ENCODE measurements at places on chromosomes 6 and 20.

DNA sequence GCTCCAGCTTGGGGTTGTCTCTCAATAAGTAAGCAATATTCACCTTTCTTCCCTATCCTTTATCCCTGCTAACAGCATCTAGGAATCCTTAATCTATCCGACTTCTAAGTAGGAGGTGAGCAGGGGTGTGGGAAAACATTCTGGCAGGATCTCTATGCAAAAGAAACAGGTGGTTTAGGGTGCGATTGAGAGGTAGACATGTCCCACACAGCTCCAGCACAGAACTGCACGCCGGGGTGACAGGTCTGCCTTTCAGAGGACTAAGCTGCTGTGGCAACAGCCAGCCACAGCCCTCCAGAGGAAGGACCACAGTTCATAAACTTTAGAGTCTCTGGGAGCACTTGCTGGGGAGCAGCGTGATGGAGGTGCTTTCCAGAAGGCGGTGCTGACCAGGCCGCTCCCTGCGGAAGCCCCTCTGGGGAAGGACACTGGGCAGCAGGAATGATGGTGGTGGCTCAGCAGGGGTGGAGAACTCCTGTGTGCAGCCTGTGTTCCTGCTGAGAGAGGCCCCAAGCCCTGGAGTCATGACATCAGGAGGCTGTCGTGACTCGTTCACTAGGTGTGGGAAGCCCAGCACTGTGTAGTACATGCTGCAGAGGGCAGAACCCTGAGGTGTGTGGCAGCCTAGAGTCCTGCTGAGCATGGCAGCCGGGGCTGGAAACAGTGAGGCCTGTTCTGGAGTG, 509.6 kb downstream of the PRKN start:
- no peak for DNase-seq

GRCh38 chr20:34083137-34083536, 28.9 kb downstream of the EIF2S2 start:
- DNase-seq, result no peak

- no peak for DNase-seq
Observed at GRCh38 chr6:36028877-36029324, 1.3 kb downstream of the MAPK14 start.

DNA sequence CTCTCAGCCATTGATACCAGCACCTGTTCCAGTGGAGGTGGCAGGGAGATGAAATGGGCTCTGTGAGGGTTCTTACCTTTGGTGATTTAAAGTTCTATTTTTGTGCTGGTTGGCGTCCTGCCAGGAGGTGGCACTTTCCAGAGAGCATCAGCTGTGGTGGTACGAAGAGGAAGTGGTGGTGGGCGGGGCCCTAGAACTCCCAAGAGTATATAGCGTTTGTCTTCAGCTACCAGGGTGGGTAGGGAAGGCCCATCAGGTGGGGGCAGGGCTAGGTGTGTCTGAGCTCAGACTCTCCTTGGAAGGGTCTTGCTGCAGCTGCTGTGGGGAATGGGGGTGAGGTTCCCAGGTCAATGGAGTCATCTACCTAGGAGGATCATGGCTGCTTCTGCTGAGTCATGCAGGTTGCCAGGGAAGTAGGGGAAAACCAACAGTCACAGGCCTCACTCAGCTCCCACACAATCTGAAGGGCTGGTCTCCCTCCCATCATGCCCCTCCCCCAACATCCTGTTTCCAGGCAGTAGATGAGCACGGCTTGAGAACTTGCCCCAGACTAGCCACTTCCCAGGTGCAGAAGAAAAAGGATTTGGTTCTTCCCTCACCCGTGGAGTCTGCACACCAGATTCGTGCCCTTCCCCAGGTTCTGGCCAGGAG, 46.6 kb downstream of the MOXD1 start:
- no peak for DNase-seq

GRCh38 chr6:117613920-117614560, 11.7 kb upstream of the GOPC start:
- no peak for DNase-seq

DNA sequence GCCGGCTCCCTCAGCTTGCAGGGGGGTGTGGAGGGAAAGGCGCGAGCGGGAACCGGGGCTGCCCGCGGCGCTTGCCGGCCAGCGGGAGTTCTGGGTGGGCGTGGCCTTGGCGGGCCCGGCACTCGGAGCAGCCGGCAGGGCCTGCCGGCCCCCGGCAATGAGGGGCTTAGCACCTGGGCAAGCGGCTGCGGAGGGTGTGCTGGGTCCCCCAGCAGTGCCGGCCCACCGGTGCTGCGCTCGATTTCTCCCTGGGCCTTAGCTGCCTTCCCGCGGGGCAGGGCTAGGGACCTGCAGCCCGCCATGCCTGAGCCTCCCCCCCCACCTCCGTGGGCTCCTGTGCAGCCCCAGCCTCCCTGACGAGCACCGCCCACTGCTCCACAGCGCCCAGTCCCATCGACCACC, 514.5 kb upstream of the GJE1 start:
- DNase-seq, result no peak

DNA sequence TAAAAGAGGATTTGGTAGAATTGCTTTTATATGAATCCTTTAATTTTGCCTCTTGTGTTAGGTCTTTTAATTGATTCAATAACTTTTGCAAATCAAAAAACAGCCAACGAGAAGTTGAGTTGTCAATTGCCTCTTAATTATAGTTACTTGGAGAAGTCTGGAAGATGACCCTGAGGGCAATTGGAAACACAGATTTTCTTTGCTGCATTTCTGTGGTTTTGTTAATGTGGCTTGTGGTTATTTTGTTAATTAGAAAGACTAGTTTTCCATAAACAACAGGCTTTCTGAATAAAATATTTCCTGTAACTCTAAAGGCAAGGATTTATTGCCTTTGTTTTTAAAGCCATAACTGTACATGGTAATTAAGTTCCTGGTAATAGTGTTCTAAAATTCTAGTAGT, 513.0 kb downstream of the EPHA7 start:
- DNase-seq, result no peak

DNA sequence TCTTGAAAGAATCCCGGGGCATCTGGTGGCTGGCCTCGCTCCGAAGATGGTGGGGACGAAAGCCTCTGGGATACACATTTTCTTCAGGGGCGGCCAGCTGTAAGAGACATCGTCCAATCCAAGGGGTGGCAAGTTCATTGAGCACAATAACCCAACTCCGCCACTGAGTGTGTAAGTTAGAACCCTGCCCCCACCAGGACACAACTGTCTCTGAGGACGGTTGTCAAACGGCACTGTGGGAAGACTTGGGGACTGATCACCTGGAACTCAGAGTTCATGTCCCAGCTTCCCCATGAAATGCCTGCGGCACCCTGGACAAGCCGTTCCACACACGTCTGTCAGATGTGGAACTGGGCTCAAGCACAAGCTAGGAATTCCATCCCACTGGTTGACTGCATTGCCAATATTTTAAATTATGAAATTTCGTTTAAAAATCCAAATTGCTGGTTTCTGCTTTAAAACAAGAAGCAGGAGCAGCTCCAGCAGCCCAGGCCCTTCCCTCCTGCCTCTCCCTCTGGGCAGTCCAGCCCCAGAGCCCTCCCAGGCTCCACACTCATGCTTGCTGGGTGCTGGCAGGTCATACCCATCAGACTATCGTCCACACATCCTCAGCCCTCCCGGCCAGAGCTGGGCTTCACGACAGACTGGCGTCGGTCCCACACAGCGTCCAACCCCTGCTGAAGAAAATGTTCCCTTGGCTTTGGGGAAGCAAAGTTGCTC, 80.9 kb upstream of the AFDN start:
- no peak for DNase-seq

DNA sequence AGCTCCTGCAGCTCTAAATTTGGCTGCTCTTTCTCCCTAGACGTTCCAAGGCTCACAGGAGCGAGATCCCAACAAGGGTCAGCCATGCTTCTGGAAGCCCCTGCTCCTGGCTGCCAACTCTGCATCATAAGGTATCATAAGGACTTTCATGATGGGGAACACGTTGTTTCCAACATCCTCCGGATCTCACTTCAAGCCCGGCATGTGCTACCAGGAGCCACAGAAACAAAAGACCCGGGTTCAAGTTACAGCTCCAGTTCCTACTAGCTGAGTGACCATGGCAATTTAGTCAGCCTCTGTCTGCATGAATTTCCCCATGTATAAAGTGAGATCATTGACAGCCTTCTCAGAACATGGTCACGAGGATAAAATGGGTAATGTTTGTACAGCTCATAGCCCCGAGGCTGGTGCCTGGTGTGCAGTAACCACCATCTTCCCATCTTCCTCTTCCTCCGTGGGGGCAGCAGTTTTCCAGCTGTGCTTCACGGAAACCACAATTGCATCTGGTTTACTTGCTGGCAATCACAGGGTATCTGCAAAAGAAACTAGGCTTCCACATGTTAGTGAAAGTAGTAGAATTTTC, 209.0 kb upstream of the ECI2 start:
- no peak for DNase-seq

GRCh38 chr20:20102716-20103258, 50.5 kb downstream of the CFAP61 start:
- no peak for DNase-seq

GRCh38 chr6:159919800-159920199, 29.0 kb downstream of the MAS1 start:
- DNase-seq, result no peak

GRCh38 chr20:23649830-23650417, 12.2 kb upstream of the CST3 start:
- DNase-seq, result no peak

GRCh38 chr6:90033746-90034271, 139.5 kb downstream of the GJA10 start:
- no peak for DNase-seq

GRCh38 chr6:140372064-140372463, 997.6 kb upstream of the CITED2 start:
- DNase-seq, result no peak

GRCh38 chr6:134819863-134820800, 129.8 kb downstream of the ALDH8A1 start:
- DNase-seq, result no peak

- no peak for DNase-seq
Observed at GRCh38 chr20:63427724-63428330, 44.6 kb downstream of the KCNQ2 start.

GRCh38 chr20:57620274-57620990, at the start of gene ZBP1:
Gene ZBP1, minus strand, starts transcription at chr20:57620426. Its CDS starts 131 bp downstream, at chr20:57620295.
- no peak for DNase-seq

DNA sequence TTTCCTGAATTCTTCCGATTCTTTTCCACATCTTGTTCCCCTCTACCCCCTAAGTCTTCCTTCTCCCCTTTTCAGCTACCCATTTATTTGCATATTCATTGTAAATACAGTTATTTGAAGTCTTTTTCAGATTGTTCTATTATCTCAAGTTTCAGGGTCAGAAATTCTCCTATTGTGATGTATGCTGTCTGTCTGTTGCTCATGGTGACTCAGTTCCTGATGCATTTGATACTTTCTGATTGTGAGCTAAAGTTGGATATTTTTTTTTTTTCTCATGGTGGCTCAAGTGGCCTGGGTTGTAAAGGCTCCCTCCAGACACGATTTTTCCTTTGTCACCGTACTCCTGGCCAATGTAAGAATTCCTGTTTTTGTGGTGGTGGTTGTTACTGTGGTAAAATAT, 4.9 kb upstream of the PI16 start:
- DNase-seq, result no peak

- no peak for DNase-seq
Observed at GRCh38 chr6:25035174-25035511, 99.4 kb upstream of the RIPOR2 start.

GRCh38 chr20:25220810-25221591, 25.5 kb downstream of the ENTPD6 start:
- no peak for DNase-seq

DNA sequence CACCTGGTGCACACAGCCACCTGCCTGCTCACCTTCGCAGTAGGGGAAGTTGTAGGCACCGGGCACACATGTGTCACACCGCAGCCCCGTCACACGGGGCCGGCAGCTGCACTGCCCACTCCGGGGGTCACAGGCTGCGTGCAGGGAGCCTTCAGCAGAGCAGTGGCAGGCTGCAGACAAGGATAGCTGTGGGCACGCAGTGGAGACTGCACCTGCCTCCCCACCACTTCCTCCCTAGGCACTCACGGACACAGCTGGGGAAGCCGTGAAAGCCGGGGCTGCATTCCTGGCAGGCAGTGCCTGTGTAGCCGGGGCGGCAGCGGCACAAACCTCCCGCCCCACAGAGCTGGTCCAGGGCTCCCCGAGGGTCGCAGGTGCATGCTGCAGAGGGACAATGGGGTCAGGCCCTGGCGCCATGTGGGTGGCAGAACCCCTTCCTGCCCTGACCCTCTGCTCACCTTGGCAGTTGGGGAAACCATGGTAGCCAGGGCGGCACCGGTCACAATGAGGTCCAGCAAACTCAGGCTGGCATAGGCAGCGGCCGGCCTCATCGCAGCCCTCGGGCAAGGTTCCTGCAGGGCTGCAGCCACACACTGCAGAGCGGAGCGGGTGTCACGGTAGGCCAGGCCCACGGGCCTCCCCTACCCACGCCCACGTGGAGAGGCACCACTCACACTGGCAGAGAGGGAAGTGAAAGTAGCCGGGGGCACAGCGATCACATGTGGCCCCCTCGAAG, 29.4 kb downstream of the LAMA5 start:
- DNase-seq, result no peak

GRCh38 chr6:710601-711571, 17.9 kb upstream of the EXOC2 start:
- no peak for DNase-seq

- DNase-seq, result no peak
Observed at GRCh38 chr6:149936743-149937142, 5.1 kb upstream of the ULBP2 start.

DNA sequence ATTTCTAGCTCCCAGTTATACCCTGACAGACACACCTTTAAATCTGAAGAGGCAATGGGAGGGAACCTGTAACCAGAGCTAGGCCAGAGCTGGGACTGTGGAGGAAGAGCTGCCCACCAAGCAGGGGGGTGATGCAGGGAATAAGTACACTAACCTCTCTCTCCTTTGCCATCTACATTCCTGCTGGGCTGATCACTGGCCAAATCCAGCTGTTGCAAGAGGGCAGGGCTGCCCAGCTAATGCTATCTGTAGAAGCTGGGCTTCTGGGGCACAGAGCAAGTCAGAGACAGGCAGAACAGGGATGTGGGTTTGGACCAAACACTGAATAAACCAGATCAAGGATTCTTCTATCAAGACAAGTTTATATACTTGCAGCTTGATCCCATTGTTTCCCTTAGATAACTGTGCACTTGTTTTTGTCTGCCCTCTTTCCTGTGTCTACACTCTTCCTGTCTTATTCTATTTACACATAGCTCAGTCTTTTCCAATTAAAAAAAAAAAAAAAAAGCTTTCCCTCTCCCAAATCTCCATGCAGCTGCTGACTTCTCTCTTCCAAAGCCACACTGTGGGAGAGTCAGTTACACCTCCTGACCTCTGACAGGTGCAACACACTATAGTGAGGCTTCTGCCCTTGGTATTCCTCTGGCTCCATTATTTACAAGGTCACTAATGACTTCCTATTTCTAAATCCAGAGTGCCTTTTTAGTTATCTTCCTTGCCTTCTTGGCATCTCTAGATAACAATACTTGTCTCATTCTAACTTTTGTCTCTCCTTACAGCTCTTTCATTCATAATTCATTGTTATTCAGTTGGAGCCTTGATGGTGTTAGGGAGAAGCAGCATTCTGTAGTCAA, 43.7 kb downstream of the TRIM38 start:
- no peak for DNase-seq

DNA sequence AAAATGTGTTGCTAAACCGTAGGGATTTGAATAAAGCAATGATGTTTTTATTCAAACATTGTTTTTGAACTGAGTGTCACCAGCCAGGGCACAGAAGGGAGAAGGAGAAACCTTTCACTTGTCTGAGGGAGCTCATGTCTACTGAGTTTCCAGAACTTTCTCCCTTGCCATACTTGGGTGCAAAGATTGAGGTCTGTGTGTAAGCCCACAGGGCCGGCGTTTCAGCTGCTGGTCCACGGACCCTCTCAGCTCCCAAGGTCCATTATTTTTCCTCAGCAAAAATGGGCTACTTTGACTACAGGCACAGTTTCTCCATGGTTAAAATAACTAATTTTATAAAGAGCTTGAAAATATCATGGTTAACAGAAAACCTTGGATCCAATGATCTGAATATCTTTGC, 32.6 kb downstream of the PSMG4 start:
- DNase-seq, result no peak
